ENCODE measurements at places on chromosomes 3 and 15. TPM values are rescaled to one million over a fixed set of nuclear protein-coding genes. Genes with fewer than 3 reads are reported as not detected.

The MCF2L2 gene
- total RNA-seq, result 24.9 TPM

DNA sequence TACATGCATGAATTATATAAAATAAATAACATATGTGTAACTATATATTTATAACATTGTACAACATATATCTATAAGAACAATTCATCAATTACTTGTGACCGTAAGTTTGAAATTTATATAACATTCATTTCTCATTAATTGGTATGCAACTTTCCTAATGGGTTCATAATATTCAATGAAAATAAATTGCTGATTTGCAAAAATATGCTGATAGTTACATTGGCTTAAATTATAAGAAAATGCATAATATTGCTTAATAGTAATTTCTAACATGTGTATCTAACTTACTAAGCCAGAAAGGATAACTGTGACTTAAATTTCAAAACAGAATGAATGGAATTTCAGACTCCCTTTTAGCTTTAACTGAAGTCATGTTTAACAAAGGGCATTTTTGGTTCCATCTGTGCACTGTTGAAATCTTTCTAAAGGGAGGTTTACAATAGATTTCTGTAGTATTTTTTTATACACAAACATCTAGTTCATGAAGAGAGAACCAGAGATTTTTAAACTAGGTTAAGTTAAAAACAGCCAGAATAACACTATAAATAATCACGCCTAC is 310.9 kb downstream of the TBC1D5 start:
- DNase-seq, result no peak
- no peak overlapping the region for H3K4me3 ChIP-seq
- peaks cover 23% of the 10 kb centered on the region for H3K4me1 ChIP-seq
- no peaks in the 10 kb centered on the region for H3K27me3 ChIP-seq
- peaks cover 4% of the 10 kb centered on the region for H3K36me3 ChIP-seq
- H3K27ac ChIP-seq, result no peak overlapping the region

DNA sequence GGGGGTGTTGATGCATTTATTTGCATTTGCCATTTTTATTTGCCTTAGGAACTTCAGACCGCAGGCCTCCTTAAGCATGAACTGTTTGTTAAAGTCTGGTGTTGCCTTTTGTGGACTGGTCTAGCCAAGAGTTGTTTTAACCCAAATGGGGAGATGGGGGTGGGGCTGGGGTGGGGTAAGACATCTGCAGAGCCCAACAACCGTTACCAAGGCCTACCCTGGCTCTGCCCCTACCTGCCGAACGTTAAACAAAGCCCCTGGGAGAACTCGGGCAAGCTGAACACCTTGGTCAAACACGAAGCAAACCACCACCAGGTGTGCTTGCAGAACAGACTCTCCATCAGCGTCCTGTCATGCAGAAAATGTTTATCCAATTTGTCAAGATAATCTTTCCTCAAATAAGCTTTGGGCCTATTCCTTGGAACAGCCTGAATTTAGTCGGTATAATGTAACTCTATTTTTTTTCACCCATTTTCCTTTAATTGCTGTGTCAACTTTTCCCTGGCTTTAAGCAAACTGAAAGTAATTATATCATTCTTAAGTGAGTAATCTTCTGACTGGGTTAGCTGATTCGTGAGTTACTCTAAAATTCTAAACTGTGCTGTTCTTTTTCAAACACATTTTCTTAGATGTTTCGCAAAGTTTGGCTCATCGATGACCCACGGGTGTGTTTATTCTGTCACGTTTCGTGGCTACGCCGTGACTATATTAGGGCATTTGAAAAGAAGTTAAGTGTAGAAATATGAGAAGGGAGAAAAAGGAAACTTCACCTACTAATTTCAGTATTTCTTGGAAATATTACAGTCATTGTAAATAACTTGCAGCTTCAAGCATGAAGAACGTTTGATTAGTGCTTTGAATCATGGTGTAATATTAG is 127.6 kb downstream of the SOX2 start:
- no peaks in the 10 kb centered on the region for H3K4me1 ChIP-seq
- H3K36me3 ChIP-seq, result no peaks in the 10 kb centered on the region
- no peak overlapping the region for H3K4me3 ChIP-seq
- DNase-seq, result no peak

- H3K27me3 ChIP-seq, result no peaks in the 10 kb centered on the region
- no peaks in the 10 kb centered on the region for H3K4me1 ChIP-seq
These were observed 480.4 kb upstream of the AGTR1 start for GRCh38 chr3:148217317-148217716.

The LCTL gene
- 3.3 TPM for total RNA-seq

The CHRM5 gene
- total RNA-seq, result 0.21 TPM

The FAIM gene
- total RNA-seq, result 12.1 TPM

DNA sequence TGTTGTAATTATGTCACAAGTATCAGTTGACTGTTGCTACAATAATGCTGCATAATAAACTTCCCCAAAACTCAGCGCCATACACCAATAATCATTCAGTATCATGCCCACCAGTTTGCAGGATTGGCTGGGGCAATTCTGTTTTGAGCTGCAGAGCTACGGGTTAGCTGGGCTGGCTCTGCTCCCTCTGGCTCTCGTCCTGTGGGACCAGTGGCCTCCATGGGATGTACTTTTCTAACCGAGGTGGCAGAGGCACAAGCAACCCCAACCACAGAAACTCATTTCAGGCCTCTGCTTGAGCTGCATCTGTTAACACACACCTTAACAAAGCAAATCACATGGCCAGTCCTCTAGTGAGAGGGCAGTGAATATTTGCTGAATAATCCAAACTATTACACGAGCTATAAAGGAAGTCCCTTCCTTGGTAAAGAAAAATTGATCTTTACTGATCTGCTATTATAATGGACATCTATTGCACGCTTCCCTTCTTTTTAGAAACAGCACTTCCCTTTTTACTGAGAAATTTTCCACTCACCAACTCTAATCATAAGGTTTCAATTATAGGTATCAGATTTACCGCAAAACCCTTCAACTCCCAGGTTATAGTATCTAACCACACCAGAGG is 10.9 kb upstream of the BCL2A1 start:
- no peak overlapping the region for H3K27ac ChIP-seq
- H3K27me3 ChIP-seq, result no peaks in the 10 kb centered on the region
- H3K36me3 ChIP-seq, result no peaks in the 10 kb centered on the region
- no peak for DNase-seq
